ENCODE measurements at places on chromosomes 5 and 9.

GRCh38 chr9:136698635-136699246 lies 11.5 kb upstream of the AGPAT2 start:
- no peak for DNase-seq

DNA sequence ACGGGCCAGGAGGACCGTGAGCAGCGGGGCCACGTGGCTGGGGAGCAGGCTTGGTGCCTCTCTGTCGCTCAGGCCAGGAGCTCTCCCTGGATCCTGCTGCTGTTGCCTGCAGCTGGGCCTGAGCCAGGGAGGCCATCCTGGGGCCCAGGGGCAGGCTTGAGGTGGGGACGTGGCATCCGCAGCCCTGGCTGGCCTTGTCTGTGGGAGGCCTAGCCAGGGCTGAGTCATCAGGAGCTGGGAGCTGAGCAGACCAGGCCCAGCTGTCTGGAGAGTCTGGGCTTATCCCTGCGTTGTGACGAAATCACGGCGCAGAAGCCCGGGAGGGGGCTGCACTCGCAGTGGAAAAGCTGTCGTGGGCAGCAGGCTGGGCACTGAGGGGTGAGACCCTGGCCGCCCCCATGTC lies 138.8 kb upstream of the COL5A1 start:
- DNase-seq, result no peak

DNA sequence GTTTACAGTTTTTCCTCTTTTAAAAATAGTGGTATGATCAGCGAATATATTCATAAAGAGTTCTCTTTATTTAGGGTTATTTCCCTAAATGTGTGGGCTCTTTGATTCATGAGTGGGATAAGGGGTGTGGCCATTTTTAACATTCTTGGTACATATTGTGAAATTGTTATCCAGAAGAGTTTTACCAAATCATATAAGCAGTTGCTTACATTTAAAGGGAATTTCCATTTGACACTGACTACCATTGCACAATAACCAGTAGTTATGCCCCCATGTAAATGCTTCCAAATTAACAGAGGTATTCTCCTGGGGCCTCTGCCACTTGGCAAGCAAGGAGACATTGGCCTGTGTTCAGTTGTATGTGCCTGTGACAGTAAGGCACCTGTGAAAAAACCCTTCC lies 27.2 kb downstream of the SLC25A48 start:
- DNase-seq, result no peak

- DNase-seq, result no peak
Measured at GRCh38 chr9:16688814-16689213, 181.7 kb downstream of the BNC2 start.

DNA sequence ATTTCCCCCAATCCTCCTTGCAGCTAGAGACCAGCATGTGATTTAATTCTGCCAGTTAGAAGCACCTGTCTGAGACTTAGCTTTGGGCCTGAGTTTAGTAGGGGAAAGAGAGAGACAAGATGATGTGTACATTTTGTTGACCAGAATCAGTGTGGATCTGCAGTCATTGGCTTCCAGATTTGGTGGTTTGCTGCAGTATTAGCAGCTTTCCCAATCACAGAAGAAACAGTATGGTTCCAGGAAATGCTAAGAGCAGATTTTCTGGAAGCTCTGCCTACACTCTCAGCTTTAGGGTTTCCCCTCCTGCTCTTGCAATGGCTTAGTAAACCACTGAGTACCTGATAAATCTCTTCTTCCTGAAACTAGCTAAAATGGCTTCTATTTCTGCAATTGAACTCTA lies 48.8 kb upstream of the FREM1 start:
- no peak for DNase-seq

DNA sequence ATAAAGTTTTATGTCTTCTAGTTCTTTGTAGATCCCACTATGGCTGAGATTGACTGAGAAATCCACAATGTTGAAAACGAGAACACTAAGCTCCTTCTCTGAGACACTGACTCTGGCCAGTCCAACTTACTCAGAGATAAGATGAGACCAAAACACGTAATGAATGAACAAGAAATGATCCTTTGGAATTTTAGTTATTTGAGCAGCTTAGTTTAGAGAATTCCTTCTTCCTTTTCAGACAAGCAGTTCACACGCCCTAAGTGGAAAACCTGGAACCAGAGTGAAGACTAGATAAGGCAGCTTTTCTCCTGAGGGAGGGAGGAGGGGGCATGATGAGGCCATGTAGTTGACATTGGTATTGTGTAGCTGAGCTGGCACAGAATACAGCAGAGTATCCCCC lies 139.6 kb downstream of the GABRB2 start:
- no peak for DNase-seq

- no peak for DNase-seq
Measured at GRCh38 chr9:14434971-14435718, 121.2 kb upstream of the NFIB start.

DNA sequence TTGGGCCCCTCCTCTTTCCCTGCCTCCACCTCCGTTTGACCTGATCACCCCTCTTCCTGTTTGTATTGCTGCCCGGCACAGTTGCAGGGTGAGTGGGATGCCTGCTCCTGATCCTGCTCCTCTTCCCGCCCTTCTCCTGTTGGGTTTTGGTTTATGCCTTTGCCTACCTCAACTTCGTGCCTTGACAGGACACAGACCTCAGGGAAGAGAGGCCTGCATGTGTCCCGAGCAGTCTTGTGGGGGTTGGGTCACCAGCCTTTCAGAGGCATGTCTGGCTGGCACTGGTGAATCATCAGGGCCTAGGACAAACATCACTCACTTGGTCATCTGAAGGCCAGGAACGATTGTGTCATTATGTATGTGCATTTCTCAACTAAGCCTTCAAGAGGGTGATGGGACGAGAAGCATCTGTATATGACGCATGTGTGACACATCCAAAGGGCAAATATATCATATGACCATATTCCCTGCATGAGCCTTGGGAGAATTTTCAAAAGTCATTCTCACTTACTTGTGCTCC lies 56.9 kb downstream of the NPR3 start:
- no peak for DNase-seq

Measured in stimulated activated CD4-positive, alpha-beta T cell treated with anti-CD3 and anti-CD28 coated beads, TNF-alpha, amount 100 ng/mL, for 4 hours (primary cell).